Stimulated activated CD4-positive, alpha-beta T cell treated with anti-CD3 and anti-CD28 coated beads, Interleukin-2, amount 100 ng/mL, for 24 hours (primary cell): ENCODE measurements at places on chromosomes 11 and 22.

GRCh38 chr11:43541993-43542392 lies 138.5 kb upstream of the HSD17B12 start:
- DNase-seq = no peak

DNA sequence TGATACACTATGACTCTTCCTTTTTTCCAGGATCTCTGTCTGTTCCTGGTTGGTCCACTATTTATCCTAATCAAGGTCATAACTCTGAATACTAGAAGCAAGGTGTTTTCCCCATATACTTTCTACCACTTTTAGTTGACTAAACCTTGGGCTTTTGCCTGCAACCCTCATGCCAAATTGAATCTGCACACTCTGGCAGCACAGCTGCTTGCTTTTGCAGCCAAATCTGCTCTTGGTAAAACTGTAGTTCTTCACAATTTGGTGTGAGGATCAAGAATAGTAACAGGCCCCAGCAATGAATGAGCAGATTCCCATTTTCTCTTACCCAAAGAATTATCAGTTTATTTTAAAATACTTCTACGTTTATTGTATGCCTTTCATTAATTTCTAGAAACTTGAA lies 586.5 kb upstream of the CNTN5 start:
- no peak for DNase-seq

DNA sequence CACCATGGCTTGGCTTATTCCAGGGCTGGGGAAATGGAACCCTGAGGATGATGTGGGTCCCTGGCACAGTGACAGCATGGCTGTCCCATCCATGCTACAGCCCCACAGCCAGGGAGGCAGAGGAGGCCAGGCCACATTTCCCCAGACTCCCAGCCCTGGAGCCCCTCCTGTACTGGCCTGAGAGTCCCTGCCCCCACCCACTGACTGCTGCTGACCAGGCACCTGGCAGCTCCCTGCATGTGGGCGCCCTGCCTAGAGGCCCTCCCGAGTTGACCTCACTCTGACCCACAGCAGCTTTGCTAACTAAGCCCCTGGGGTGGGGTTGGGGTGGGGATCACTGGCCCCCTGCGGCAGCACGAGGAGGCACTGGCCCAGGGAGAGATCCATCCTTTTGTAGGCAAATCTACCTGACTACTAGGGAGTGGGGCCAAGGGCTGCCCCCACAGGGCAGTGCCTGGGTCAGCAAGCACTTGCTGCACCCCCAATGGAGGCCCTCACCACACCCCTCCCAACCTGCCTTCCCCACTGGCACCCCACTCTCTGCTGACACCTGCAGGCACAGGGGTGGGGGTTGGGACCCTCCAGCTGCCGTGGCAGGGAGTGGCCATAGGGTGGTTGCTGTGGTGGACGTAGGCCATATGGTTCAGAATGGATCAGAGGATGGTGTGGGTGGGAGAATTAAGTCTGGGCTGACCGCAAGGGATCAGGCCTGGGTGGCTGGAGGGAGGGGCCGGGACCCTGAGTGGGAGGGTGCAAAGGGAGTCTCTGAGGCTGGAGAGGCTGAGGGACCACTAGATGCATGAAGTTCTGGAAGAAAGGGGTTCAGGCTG lies 17.4 kb downstream of the ARVCF start:
- no peak for DNase-seq

DNA sequence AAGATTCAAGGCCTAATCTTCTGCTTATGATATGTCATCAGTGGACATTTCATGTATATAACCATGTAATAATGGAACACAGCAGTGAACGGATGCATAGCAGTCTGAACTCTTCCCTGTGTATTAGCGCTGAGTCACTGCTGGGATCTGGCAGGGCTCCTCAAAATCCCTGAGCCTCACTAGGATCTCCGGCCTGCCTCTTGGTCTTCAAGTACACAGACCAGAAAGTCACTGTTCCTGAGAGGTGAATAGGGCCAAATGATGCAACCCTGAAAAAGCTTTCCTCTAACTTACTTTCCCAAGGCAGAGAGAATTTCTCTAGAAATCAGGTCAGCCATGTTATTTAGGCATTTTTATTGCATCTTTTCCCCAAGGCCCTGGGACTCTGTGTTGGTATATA lies 35.0 kb downstream of the POU2AF1 start:
- no peak for DNase-seq

GRCh38 chr11:128928400-128928799 lies 14.3 kb downstream of the TP53AIP1 start:
- DNase-seq = no peak

GRCh38 chr11:35590412-35590811 lies 27.8 kb upstream of the FJX1 start:
- no peak for DNase-seq

- no peak for DNase-seq
These were observed 12.8 kb downstream of the AP1B1 start for GRCh38 chr22:29375398-29376076.

- no peak for DNase-seq
These were observed 35.0 kb upstream of the OR9G4 start for GRCh38 chr11:56783448-56784041.

DNA sequence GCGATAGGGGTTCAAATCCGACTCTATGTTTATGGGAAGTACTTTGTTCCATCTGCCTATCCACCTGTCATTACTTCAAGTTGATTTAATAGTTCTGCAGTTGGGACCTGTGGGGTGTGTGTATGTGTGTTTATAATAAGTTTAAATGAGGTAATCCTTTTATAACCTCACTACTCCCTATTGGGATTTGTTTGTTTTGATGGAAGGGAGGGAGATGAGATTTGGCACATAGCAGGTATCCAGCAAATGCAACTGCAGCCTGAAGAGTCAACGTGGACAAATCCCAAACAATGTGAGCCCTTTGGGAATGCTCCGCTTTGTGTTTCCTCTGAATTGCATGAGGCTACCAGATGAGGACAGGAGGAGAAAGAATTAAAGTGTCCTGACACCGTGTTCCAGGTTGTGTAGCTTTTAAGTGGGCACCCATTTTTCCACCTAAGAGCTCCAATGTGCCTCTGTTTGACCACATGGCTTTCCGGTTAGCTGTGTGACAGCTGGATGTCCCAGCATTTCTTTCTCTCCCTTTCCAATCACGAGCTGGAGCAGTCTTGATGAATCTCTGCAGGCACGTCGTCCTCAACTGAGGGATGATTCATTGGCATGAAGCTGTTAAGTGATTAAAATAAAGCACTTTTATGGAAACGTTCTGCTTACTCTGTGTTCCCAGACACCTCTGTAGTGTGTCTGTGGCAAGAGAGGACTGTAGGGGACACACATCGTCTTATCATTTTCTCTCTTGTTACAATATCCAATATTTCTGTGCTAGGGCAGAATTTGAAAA lies 610.7 kb downstream of the NTM start:
- no peak for DNase-seq

- DNase-seq = no peak
These were observed 22.5 kb upstream of the ADA2 start for GRCh38 chr22:17241576-17242330.

- no peak for DNase-seq
These were observed 19.3 kb upstream of the CSRP3 start for GRCh38 chr11:19220903-19221724.

DNA sequence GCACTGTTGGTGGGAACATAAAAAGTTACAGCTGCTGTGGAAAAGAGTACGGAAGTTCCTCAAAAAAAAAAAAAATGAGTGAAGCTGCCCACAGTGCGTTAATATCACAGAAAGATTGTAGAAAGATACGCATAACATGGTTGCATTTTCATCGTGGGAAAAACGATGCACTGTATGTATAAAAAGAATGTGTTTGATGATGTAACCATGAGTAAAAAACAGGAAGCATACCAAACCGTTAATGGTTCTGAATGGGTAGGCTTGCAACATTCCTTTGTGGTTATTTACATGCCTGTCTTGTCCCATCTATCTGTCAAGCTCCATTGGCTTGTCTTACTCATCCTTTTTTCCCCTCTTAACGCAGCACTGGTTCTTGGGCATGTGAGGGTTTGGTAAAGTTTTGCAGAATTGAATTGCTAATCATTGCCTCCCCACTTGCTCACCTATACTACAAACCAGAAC lies 33.8 kb upstream of the DKK3 start:
- DNase-seq = no peak

DNA sequence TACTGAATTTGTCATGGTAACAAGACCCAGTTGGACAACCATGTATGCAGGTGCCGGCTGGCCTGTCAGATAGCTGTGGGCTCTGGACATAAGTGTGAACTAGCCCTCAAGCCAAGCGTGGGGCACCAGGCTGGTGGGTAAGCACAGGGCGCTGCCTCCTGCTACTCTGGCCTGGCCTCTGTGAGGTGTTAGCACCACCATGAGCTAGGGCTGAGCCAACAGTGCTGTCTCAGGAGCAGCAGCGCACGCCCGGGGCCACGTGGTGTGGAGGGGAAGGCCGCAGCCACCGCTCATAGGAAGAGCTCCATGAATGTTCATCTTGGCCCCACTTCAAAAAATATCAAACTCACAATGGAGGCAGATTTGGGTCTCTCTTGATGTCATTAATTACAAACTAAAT lies 35.3 kb upstream of the GNB1L start:
- DNase-seq = peak; percentile 56

DNA sequence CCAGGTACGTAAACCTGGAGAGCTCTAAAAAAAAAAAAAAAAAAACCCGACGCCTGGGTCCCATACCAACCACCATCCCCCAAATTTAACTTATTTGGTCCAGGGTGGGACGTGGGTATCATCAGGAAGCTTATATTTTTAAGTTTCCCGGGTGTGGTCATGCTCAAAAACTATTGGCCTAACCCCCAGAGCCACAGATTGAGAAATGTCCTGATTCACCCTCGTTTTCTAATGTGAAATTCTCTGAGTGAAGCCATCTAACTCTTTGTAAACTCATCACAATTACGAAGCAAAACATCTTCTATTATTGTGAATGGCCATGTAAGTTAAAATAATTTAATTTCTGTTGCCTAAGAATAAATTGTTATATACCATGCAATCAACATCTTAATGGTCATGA lies 29.6 kb downstream of the PAK1 start:
- DNase-seq = no peak

DNA sequence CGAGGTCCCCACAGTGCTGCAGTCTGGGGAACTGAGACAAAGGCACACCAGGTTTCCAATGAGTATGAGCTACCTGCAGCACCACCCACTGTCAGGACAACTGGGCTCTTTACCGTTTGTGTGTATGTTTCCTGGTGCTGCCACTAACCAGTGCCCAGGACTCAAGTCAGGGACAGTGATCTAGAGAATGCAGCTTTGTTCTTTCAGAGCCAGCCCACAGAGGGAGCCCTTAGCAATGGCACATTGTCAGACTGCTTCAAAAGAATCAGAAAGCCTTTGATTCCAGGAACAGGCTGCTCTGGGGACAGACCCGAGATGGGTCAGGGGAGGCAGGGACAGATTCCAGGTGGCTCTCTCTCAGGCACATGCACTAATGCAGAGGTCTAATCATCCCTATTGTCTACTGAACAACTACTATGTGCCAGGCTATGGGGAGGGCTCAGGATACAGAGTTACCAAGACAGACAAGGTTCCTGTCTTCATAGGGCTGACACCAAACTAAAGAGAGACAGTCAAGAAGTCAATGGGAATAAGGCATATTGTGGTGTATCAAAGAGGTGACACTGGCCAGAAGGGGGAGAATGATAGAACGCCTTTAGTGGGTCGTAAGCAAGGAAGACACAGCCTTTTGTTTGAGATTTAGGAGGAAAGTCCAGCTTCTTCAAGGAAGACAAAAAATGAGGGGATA lies 103.7 kb downstream of the VPREB1 start:
- no peak for DNase-seq
